ENCODE measurements at places on chromosomes 5 and 9. TPM values are rescaled to one million over a fixed set of nuclear protein-coding genes. Genes with fewer than 3 reads are reported as not detected.

DNAH5 gene
- total RNA-seq: not detected

UBE2QL1 gene
- total RNA-seq: 0.31 TPM

SOX30 gene
- total RNA-seq: not detected

C9 gene
- not detected for total RNA-seq

HABP4 gene
- 31.9 TPM for total RNA-seq

ARL14EPL gene
- 0.44 TPM for total RNA-seq

AGXT2 gene
- total RNA-seq: not detected

ZNF367 gene
- total RNA-seq: 6.4 TPM
